Hypothalamus (tissue), 51 donors: ENCODE measurements at places on chromosomes 2 and 18.

GRCh38 chr2:129801575-129801974 is 177.9 kb upstream of the RAB6C start:
- DNase-seq: no peak

DNA sequence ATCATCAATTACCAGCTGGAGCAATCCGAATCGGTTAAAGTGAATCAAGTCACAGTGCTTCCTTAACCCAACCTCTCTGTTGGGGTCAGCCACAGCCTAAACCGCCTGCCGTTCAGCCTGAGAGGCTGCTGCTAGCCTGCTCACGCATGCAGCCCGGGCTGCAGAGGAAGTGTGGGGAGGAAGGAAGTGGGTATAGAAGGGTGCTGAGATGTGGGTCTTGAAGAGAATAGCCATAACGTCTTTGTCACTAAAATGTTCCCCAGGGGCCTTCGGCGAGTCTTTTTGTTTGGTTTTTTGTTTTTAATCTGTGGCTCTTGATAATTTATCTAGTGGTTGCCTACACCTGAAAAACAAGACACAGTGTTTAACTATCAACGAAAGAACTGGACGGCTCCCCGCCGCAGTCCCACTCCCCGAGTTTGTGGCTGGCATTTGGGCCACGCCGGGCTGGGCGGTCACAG is 496 bp upstream of the ITGA4 start:
- no peak for DNase-seq

DNA sequence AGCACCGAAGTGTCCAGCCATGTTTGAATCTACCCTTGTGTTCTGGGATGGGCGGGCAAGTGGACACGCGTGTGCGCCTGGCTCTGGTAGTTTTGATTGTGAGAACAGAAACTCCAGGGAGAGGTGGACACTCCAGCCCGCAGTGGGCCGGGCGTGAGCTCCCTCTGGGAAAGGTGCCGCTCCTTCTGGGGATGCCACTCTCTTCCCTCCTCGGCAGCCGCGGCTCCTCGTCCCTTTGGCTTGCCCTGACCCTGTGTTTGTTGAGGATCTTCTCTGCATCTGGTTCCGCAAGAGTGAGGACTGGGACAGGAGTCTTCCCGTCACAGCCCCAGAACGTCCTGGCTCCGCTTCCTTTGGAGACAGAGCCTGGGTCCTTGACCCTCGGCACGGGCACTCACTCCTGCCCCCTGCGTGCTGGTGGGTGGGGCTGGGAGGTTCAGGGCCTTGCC is 1.3 kb downstream of the CTDP1 start:
- DNase-seq: no peak

DNA sequence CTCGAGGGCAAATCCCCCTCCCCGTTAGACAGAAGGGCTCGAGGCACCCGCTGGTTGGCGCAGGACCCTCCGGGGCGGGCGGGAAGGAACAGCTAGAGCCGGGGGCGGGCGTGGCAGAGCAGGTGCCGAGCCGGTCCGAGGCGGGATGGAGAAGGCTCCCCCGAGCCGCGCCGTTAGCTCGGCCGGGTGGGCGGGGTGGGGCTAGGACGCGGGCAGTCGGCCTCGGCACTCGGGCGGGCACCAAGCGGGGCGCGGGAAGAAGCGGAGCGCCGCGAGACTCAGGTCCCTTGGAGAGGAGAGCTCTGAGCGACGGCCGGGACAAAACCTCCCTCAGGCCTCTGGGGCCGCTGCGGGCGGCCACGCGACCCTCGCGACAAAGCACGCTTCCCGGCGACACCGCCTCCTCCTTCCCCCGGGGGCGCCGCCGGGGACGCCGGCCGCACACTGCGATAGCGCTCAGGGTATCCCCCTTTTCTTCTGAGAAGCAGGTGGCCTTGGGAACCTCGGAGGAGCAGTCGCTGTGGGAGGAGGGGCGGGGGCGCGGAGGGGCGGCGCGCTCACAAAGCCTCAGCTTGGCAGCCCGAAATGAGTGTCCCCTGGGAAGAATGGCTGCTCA is 721 bp downstream of the FHOD3 start:
- no peak for DNase-seq

GRCh38 chr2:178265851-178266250 is 71.5 kb downstream of the OSBPL6 start:
- DNase-seq: no peak

DNA sequence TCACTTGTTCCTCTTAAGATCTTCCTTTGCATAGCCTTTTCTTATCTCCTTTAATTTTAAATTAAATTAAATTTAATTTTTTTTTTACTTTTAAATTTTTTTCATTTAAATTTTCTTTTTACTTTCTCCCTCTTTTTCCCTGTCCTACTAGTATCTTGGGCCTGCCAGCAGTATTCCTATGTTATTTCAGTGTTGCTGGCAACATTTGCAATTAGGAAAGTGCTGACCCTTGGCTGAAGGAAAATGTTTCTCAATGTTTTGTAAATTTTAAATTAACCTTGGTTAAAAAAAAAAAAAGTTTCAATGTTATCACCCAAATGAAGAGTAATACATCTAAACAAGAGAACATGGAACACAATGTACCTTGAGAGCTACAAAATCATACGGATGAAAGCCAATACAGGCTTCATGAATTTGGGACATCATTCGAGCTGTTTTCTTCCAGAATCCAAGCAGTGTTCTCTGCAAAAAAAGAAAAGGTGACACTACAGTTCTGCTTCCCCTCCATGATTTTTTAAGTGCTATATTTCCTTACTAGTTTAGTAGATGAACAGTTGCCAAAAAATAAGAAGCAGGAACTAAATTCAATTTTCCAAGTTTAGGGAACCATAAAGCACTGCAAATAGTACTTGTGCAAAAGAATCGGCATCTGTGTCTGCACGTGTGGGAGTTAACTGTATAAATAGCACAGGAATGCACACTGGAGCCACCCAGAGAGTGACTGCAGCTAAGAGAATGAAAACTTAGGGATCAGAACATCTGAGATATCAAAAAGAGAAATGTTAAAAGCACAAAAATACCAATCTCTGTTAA is 55.8 kb downstream of the ICA1L start:
- DNase-seq: no peak

DNA sequence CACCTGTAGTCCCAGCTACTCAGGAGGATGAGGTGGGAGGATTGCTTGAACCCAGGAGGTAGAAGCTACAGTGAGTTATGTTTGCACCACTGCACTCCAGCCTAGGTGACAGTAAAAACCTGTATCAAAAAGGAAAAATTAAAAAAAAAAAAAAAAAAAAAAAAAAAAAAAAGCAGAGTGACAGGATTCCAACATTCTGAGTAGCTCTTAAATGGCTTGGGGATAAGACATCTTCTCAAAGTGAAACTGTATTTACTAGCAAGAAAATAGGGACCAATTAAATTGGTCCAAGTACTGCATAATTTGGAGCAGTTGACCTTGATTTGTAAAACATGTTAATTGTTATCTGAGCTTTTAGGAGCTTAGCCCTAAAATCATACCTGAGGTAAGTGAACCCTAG is 65.7 kb upstream of the TMEM247 start:
- DNase-seq: no peak

DNA sequence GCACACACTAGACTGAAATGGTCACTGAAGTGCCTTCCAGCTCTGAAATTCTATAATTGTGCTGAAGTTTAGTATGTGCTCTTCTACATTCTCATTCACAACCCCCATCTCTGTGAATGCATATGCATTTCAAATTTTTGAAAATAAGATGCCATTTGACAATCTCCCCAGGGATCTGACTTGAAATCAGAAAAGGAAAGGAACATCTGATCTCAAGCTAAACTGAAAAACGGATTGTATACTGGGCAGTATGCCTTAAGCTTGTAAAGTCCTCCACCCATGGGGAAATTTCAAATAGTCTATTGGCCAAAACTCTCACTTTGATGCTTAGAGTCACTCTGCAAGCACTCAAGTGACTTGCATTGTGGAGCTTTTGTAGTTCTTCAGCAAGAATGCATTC is 22.9 kb downstream of the FAP start:
- no peak for DNase-seq

DNA sequence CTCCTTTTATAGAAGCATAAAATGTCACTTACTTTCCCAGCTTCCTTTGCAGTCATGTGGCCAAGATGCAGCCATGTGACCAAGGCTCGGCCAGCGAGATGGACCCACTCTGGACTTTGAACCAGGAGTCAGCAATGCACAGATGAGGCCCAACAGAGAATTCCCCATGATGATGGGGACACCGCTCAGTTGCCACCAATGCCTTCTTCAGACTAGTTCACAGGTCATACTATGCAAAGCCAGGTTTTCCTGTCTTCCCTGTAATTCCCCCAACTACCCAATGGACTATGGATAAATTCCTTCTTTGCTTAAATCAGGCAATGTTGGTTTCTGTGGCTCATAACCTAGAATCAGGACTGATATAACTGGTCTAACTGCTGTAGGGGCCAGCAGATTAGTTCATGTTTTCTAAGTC is 22.5 kb upstream of the REL start:
- DNase-seq: no peak

DNA sequence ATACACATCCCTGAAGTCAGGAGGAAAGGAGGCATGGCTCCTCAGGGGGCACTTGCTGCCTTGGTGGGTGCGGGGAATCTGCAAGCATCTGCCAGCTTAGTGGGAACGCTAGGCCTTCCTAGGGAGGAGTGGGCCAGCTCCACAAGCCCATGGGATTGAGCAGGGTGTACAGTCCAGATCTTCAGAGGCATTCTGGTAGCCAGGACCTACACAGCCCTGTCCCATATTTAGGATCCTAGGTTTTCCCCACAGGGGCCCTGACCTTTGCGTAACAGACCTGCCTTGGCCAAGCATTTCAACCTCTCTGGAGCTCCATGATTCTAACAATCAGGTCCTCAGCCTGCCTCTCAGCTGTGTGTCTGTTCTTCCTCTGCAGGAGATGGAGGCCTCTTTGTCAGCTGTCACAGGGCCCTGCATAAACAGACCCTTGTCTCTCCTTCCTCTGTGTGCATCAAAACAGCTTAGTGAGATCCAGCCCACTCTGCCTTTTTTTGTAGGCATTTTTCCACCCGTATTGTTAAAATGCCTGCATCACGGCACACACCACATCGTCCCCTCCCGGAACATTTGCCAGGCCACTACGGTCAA is 140.2 kb upstream of the NDUFV2 start:
- no peak for DNase-seq

DNA sequence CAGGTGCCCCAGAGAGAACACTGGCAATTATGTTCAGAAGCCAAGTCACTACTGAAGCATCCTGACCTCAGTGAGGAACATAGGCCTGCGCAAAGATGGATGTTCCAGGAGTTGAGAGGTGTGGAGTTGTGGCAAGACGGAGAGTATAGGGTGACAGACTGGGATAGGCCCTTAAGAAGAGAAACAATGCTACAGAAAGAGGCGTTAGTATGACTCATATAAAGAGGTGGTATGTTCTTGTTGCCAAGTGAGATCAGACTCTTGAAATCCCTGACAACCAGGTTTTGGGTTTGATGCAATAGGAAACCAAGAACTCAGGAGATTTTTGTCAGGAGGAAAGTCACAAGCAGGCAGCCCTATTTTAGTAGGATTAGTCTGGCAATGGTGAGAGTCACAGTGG is 185.6 kb downstream of the RIT2 start:
- DNase-seq: no peak

- DNase-seq: no peak
Measured at GRCh38 chr2:149420053-149420963, 89.9 kb downstream of the LYPD6 start.

GRCh38 chr2:153077311-153077710 is 358.9 kb downstream of the ARL6IP6 start:
- DNase-seq: no peak

DNA sequence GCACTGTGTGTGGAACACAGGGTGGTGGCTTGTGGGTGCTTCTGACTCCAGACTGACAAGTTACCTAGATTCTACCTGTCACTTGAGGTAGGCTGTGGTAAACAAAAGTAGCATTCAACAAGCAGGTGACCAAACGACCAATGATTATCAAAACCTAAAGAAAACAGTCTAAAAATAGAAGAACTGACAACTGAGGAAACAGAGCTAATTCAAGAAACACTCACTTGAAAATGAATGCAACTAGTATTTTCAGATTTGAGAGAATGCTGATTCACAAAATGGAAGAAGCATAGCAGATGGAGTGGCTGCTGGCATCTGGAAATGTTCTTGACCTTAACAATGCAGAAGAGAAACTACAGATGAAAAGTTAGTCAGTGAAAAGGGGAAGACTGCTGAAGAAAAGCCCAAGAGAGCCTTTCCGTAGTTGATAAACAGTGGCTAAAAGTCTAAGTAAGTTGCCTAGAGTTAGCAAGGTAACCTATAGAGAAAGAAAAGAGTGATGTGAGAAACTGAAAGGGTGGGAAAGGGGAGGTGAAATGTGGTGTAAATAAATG is 170.4 kb downstream of the NCK2 start:
- DNase-seq: no peak

DNA sequence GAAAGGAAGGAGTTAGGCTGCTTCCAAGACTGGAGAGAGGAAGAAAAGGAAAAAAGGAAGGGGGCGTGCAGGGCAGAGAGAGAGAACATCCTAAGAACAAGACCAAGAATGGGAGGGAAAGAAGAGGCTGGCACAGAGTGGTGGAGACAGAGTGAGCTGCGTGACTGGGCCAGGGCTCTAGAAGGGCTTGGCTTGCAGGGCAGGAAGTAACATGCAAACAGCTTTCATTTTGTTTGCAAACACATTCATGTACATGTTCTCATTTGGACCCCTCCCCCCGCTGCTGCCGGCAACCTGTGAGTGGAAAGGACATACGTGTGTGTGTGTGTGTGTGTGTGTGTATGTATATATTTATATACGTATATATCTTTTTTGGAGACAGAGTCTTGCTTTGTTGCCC is 46.8 kb upstream of the DNMT3A start:
- no peak for DNase-seq

DNA sequence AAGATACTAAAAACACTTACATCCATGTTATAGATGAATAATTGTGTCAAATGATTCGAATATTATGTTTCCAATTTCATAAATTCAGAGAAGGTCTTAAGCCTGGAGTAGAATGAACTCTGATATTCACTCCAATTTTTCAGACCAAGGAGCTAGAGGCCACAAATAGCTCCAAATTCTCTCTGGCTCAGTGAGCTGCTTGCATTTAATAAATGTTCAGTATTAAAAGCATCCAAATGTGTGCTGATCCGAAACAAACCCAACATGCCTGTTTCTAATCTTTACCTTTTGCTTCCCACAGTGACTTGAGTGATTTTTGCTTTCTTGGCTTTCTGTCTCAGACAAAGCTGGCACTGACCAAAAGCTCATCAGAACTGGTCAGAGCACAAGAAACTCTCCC is 291.4 kb downstream of the CCDC85A start:
- no peak for DNase-seq

- no peak for DNase-seq
Measured at GRCh38 chr2:64054161-64054915, 35.1 kb upstream of the VPS54 start.

DNA sequence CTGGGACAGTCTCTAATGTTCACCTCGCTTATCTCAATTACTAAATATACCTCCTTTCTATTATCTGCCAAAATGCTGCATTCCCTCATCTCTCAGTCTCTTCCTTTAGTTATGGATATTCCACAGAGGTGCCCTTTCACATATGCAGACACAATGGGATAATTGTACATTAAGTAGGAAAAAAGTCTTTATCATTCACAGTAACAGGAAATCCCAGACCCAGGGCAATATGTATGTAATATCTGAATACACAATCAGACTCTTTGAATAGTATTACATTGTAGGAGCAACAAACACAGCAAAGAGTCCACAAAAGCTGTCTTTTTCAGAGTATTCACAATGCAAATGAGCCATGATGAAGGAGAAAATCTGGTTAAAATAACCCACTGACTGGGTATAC is 1399.0 kb upstream of the ZEB2 start:
- DNase-seq: no peak
